DMS153 (cell line): ENCODE measurements at places on chromosomes 7 and 10.

DNA sequence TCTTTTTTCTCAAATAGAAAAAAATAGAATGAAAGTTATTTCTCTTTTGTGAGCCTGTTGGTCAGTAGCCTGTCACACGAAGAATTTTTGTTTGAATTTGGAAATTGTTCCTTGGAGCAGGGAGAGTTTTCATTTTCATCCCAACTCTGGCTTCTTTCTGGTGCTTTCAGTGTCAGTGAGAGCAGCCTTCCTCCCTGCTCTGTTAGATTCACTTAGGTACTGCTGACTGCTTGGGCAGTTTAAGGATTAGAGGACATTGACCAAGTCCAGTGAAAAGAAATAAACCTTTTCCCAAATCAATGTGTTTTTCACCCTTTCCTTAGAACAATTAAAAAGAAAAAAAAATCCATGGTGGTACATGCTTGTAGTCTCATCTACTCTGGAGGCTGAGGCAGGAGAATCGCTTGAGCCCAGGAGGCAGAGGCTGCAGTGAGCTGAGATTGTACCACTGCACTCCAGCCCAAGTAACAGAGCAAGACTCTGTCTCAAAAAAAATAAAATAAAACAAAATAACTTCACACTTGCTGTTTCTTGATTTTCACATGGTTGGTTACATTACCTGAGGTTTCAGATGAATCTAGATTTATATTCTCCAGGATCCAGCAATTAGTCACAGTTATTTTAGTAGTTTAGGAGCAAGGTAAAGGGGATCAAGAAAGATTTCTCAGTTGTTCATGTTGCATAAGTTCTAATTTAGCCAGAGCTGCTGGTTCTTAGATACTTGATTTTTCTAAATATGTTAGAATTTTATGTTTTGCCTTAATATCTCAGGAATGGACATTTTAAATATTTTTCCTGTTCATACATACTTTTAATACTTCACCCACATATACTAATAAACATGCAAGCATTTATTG lies 63.1 kb downstream of the ZNRF2 start:
- no peak for DNase-seq

DNA sequence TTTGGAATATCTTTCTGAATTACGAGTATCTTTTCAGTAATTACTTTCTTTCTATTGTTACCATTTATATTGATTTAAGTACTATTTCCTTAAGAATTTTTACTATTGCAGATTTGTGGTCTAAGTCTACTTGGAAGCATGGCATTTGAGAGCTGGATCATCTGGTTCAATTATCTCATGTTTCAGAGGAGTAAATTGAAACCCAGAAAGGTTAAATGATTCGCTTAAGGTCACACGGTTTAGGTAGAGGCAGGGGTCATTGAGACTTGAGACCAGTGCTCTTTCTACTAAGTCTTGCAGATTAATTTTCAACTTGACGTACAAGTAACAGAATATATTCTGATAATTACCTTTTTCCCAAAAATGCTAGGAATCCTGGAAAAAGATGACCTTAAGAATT lies 109.2 kb upstream of the GLCCI1 start:
- no peak for DNase-seq

GRCh38 chr10:3805791-3806461 lies 20.9 kb upstream of the KLF6 start:
- no peak for DNase-seq

GRCh38 chr7:142855756-142856564 lies 1.1 kb downstream of the EPHB6 start:
- no peak for DNase-seq
